ENCODE measurements at places on chromosomes 6 and 20.

DNA sequence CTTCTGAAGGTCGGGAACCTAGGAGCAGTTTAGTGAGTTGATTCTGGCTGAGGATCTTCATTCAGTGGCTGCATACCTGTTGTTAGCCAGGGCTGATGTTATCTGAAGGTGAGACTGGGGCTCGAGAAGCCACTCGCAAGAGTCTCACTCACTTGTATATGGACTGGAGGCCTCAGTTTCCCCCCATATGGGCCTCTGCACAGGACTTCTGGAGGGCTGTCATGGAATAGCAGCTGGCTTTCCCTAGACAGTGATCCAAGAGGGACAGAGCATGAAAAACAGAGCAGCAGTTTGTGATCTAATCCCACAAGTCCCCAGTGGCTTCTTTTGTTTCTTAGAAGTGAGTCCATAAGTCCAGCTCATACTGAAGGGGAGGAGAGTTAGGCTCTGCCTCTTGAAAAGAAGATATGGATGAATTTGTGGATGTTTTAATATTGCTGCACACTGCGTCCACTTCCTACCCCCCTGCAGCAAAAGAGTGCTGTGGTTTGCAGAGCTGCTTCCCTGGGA, 623.4 kb downstream of the CDH26 start:
- no peak for DNase-seq

DNA sequence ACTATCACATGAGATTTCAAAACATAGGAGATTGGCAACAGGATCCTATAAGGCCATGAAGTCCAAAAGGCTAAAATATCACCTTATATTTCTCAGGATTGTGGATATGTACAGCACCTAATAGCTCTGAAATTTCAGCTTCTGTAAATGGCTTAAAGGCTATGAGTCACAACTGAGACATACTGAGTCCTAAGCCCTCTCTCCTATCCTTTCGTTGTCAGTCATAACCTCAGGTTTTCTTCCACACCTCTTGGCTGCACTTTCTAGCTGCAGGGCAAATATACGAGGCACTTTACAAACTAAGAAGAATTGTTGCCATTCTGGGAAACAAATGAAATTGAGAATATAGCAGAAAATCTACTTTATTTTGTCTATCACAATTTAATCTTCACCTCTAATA, 969.9 kb upstream of the EPHA7 start:
- no peak for DNase-seq

DNA sequence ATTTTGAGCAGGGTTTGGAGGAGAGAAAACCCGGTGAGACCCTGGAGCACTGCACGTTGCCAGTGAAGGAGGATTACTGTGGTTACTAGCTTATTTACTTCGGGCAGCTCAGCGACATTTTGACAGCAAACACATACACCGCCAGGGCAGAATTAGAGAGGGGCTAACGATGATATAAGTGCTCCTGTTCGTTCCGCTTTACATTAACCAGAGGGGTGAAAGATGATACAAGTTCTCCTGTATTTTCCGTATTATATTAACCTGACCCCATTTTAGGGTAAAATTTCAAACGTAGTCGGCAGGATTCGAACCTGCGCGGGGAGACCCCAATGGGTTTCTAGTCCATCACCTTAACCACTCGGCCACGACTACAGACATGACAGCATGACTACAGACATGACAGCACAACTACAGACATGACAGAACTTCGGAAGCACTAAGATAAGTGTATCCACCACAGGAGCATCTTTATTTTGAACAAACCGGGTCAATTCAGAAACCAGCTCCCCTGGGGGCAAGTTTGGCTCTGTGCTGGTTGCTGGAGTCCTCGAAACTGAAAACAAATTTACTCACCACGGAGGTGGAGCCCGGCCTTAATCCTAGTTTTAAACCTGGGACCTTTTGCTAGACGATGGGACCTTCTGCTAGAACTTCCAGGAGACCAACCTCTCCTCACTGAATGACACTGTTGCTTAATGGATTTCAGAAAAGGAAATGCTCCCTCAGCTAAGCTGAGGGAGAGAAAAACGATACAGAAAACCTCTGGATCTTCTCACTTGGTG, 80.4 kb upstream of the ZNF184 start:
- DNase-seq, result no peak

DNA sequence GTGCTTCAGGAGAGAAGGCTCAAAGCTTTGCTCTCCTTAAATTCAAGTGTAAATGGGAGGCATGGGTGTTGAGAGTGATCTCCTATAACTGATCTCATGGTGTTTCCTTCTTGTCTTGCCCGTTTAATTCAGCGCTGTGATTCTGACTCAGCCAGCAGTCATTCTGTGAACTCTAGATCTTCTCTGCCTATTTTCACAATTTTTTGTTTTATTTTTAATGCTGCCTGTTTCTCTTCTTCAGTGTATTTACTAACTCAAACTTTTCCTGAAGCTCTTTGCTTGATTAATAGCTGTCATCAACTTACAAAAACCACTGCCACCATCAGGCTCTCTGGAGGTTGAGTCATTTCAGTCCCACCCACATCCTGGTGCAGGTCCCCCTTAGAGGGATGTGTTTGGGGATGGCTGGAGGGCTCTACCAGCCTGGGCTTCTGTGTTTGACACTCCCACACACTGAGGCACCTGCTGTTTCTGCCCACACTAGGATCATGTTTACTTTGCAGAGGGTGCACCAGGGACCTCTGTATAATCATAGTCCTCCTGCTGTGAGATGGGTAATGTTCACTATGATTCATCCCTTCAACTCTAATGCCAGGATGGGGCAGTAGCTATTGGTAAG, 94.0 kb downstream of the SHLD1 start:
- DNase-seq, result peak; percentile 59

DNA sequence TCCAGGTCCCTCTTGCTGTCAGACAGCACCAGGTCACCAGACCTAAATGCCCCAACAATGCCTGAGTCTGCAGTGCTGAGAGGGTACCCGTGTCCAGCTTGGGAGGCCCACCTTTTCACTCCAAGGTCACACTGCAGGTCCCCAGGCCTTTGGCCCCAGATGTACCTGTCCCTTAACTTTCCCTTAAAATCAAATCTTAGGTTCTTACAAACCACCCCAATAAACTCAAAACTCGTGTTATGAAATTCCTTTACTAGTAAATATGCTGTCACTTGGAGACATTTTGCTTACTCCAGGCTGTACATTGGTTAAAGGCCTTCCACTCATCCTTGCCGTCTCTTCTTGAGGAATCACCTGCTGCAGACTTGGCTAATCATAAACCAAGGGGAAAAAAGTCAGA, 165.7 kb upstream of the RREB1 start:
- no peak for DNase-seq

GRCh38 chr6:7731294-7731693, 5.4 kb downstream of the BMP6 start:
- no peak for DNase-seq

GRCh38 chr6:168088161-168089053, 9.4 kb upstream of the FRMD1 start:
- DNase-seq, result no peak

DNA sequence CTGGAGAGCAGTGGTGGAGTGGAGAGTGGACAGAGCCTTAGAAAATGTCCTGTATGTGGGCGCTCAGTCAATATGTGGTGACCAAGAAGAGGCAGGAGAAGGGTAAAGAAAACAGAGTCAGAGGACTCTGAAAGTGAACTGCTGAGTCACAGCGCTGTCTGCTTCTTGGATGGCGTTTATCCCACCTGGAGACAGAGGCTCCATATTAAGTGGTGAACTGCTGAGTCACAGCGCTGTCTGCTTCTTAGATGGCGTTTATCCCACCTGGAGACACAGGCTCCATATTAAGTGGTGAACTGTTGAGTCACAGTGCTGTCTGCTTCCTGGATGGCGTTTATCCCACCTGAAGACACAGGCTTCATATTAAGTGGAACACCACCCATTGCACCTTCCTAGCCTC, 119.3 kb upstream of the RALGAPA2 start:
- DNase-seq, result no peak

DNA sequence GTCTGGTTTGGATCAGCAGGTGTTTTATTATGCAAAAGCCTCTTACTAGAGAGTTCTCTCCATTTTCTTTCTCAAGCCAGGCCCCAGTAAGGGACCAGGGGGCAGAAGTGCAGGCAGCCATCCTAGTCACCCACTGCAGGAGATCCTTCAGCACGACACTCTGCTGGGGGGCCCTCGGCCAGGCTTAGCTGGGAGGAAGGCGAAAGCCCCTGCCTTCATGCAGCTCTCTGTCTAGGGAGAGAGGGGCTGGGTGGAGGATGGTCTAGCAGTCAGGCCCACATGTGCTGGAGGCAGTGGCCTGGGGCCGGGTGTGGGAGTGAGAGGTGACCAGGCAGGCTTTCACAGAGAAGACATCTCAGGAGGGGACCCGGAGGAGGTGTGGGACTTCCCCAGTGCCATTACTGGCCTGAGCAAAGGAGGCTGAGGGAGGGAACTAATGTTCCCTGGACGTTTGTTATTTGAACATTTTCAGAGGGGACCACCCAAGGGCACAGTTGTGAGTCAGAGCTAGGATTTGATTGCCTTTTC, 33.5 kb upstream of the VSTM2L start:
- DNase-seq, result no peak

GRCh38 chr6:157538168-157538567, 157.2 kb downstream of the ZDHHC14 start:
- DNase-seq, result no peak

DNA sequence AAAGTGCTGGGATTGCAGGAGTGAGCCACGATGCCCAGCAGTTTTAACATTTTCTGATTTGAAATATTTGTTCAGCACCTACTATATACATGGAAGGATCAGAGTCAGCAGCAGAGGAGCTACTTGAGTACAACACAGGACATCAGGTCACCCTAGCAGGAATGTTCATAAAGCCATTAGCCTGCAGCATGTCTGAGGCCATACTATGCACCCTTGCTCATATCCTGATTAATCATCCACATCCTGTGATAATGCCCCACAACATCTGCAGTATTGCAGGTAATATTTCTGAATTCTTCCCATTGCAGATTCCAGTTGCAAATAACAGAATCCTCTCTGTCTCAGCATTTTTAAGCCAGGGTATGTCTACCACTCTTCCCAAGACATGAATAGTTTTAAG, 171.0 kb upstream of the PRND start:
- DNase-seq, result no peak

- DNase-seq, result no peak
Observed at GRCh38 chr6:114140416-114140815, 169.5 kb upstream of the HDAC2 start.

DNA sequence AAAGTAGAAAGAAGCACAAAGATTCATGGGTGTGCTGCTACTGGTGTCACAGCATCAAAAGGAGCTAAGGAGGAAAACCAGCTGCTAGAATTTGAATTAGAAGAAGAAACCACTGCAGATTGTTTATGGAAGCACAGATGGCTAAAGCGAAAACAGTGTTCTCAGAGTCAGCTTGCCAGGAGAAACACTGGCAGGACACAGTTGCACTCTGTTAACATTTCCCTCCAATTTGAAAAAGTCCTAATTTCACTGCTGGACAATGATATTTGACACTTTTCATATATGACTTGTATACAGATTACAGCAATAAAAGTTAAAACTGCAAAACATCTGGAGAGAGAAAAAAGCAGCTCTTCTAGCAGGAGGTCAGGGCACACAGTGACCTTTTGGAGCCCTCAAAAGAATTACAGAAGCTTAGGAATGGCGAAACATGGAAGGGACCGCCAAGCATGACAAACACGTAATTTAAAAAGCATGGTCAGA, 314.5 kb downstream of the COL12A1 start:
- DNase-seq, result no peak

- DNase-seq, result no peak
Observed at GRCh38 chr6:111579816-111580215, 25.9 kb downstream of the TRAF3IP2 start.

GRCh38 chr20:40368876-40369275, 320.2 kb downstream of the MAFB start:
- no peak for DNase-seq

GRCh38 chr6:99960027-99960426, 34.0 kb downstream of the MCHR2 start:
- DNase-seq, result no peak

DNA sequence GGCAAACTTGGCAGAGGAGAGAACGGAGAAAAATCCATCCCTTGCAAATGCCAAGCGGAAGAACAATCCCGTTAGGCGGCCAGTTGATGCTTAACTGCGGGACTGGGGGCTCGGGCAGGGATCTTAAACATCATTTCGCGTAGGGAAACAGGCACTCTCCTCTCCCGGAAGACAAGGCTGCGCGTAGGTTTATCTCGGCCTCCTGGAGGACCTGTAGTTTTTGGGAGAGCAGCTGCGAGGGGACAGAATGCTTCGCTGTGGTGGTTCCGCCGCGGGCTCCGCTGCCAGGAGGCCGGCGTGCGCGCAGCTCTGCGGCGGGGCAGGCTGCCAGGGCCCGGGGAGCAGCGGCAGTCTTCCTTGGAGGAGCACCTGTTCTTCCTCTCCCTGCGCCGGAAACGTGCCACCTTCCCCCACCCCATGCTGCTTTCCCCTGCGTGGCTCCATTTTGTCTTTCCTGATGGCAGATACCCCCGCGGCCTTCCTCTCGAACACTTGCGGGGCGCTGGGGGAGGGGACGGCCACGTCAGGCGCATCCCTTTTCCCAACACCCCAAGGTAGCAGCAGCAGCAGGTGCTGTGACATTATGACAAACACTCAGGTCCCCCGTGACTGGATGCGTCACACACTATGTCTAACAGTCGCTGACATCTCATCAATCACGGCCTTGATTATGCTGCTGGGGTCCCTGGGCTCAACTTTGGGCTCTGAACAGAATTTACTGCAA, 230.7 kb upstream of the BTBD3 start:
- DNase-seq, result no peak

DNA sequence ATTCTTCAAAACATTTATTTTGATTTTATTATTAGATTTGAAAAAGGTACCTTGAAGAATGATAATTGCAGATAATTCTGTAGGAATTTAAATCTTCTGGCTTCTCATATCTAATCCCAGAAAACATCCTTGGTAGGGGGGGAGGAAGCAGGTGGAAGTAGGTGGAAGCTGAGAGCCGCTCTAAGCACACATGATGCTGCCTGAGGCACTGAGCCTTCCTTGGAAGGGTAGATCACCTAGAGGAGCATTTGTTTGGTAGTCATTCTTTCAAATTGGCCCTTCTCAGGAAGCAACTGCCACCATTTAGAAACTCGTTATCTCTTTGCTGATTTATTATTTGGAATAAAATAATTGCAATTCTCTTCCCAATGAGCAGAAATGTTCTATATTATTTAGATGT, 623.3 kb downstream of the CD109 start:
- no peak for DNase-seq

- DNase-seq, result no peak
Observed at GRCh38 chr6:45780523-45780922, 235.1 kb downstream of the CLIC5 start.

GRCh38 chr20:25292176-25292891, 44.4 kb downstream of the PYGB start:
- no peak for DNase-seq

GRCh38 chr6:31041372-31041974, 31.2 kb downstream of the MUC22 start:
- no peak for DNase-seq

DNA sequence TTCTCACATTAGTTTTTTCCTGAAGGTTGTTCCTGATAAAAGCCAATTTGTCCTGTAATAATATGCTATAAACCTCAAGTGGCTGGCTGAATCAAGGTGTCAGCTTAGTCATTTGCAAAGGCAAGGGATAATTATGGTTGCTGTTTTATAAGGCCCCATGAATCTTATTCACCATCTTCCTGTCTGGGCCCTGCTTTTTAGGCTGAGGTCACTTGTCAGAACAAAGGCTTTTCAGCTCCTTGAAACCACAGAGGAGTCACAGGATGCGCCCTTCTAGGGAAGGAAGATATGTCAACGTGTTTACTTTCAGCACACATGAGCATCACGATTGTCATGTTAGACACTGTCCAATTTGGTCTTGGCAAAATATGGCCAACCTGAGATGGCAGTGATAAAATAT, 64.8 kb upstream of the NAA20 start:
- DNase-seq, result no peak
